ENCODE measurements at places on chromosomes 4 and X.

DNA sequence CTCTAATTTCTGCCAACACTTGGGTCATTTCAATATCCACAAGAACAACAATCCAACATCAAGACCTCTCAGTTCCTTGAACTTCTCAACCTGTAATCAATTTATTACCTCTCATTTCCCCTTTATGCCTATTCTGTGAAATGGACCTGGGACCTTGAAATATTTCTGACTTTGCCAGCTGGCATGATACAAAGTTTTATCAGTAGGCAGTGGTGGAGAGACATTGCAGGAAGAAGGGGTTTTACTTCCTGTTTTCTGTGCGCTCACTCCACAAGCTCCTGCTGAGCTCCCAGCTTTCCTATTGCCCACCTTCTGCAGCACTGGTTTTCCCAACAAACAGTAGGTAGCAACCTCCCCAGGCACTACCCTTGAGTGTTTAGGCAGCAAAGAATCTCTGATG lies 3.5 kb upstream of the ARHGEF6 start:
- peak; percentile 11 for DNase-seq

DNA sequence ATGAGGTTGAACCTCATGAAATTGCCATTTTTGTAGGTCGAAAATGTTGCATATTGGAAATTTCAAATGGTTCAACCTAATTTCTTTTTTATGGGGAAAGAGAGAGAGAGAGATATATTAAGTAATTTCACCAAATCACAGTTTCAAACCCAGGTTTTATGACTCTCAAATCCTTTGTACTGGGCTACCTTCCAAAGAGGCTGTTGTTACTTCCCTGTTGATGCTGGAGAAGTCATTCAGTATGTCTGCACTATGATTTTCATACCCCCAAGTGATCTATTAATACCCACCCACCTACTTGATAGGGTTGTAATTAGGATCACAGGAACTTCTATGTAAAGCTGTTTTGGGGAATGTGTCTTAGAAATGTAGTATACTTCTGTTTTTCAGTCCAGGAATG lies 109.9 kb downstream of the ZNF330 start:
- DNase-seq, result no peak

GRCh38 chr4:119041396-119041795 lies 94.2 kb upstream of the MYOZ2 start:
- no peak for DNase-seq

GRCh38 chr4:65046192-65047133 lies 623.8 kb downstream of the EPHA5 start:
- DNase-seq, result no peak

DNA sequence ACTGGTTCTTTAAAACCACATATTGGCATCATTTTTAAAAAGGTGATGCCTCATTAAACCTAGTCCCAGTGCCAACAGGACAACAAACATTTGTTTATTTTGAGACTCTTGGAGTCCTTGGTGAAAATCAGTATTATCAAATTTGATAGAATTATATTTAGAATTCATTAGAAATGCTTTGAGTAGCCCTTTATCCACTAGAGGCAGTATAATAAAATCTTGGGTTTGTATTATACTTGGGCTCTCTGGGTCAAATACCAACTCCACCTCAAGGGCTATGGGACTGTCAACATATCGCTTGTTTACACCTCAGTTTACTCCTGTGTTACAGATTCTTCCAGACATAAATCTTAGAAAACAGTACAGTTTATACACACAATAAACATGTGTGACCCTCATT lies 335.7 kb upstream of the FSTL5 start:
- no peak for DNase-seq

DNA sequence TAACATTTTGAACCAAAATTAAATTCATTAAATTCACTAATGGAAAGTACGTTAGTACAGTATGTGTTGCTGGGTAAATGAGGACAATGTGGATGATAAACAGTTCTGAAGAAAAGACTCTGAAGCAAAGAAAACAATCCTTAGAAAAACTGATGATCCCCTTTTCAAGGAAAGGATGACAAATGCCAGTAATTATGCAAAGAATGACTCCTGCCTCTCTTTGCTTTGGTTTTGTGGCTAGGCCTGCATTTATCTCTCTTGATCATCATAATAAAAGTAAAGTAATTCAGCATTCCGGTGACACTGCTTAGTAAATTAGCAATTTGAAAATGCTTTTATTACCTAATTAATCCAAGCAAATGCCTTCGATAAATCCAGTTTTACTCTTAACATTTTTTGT lies 652.2 kb upstream of the DIPK2B start:
- no peak for DNase-seq

DNA sequence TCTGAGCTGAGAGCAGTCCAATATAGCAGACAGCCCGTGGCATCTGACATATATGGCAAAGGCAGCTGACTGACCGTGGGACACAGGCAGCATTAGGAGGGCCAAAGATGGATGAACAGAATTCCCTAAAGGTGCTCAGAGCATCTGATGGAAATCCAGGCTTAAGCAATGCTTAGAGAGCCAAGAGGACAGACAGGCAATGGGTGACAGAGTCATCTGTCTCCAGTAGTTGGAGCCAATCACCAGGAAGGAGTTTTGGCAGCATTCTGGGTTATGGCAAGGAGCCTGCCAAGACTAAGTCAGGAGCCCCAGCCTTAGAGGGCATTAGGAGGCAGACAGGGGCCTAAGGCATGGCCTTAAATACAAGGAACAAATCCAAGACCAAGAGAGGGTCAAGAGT lies 153.3 kb upstream of the USP9X start:
- DNase-seq, result no peak

DNA sequence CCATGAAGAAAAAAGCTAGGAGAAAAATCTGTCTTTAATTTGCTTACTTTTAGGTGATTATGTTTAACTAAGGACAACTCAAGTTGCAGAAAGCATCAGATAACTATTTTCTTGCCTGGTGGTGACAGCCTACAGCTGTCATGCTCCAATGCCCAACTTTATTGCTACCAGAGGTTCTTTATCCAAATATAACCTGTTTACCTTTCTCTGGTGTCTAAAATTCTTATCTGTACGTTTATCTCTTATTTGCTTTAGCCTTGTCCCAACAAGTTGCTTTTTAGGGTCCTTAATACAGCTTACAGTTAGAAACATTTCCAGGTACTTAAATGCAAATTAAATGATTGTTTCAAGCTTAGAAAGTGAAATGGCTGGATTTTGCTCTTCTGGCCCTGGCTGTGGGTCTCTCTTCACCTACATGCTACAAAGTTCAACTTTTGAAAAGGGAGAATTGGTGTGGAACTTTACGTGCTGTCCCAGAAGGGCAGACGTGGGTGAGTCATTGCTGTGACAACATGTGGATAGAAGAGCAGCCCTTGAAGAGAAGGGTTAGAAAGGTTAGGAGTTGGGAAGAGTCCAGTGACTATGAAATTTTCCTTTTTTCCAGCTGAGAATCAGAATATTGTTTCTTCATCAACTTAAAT lies 60.7 kb downstream of the HPGD start:
- no peak for DNase-seq

DNA sequence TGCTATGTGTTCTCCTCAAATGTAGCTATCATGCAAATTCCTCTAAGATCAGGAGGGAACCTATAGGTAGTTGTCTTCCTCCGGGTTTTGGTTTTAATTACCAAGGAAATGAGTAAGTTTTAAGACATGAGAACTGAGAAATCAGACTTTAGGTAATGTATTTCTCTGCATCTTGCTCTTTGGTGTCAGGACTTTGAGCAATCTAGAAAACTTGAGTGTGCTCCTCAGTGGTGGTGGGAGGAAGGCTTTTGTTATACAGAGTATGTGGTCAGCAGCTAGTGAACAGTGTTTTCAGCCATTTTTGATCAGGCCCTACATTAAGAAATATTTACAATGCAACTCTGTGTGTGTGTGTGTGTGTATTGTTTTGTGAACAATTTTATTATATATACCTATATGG lies 224.1 kb downstream of the KLHL13 start:
- DNase-seq, result no peak

DNA sequence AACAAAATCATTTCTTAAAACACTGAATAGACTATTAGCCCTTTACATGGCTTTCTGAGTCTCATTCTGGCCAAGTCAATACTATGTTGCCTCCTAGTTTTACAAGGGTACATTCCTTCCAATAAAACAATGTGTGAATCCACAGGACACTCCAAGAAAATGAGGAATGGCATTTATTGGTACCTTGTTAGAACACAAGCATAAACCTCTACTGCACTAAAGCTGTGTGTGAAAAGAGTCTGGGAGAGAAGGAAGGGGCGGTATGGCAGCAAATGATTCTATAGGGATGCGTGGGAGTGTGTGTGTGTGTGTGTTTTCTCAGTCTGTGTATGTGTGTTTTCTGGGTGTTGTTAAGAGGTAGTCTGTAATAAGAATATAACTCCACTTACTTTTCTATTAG lies 48.9 kb downstream of the CXCL1 start:
- no peak for DNase-seq

DNA sequence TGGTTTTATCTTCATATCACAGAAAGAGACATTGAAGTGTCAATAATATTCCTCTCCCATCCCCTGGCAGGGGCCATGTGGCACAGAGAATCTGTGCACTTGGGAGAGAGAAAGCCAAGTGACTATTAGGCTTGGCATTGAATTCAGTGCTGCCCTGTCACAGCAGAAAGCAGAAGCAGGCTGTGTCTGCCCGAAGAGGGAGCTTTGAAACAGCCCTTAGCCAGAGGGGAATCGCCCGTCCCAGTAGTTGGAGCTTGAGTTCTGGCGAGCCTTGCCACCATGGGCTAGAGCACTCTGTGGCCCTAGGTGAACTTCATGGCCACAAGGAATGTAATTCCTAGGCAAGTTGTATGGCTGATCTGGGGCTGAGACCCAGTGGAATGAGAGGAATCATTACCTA lies 282.5 kb upstream of the PCDH10 start:
- DNase-seq, result no peak

GRCh38 chrX:150324919-150325318 lies 38.2 kb upstream of the MAMLD1 start:
- DNase-seq, result no peak

GRCh38 chr4:94650134-94650495 lies 107.6 kb upstream of the BMPR1B start:
- DNase-seq, result no peak

All from B cell (primary cell).